HAP-1 (cell line): ENCODE measurements at places on chromosomes 12 and 14.
A peak's percentile ranks its signal among the peaks of the same experiment; 100 is the strongest.

- DNase-seq, result no peak
Measured at GRCh38 chr12:129190827-129191226, 337.5 kb downstream of the GLT1D1 start.

DNA sequence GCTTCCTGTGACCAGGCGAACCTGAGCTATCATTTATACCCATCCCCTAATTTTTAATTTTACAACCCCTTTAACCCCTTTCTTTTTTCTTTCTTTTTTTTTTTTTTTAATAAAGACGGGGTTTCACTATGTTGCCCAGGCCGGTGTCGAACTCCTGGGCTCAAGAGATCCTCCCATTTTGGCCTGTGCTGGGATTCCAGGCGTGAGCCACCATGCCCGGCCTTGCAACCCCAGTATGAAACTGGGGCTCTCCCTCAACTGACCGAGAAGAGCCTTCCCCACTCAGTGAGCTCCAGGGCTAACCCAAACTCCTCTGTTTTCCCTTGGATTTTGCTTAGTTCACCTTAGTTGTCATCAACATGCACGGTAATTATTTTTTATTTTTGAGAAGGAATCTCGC lies 992 bp downstream of the CPSF2 start:
- no peak for DNase-seq

- DNase-seq, result no peak
Measured at GRCh38 chr14:77825895-77826519, 26.1 kb downstream of the ADCK1 start.

DNA sequence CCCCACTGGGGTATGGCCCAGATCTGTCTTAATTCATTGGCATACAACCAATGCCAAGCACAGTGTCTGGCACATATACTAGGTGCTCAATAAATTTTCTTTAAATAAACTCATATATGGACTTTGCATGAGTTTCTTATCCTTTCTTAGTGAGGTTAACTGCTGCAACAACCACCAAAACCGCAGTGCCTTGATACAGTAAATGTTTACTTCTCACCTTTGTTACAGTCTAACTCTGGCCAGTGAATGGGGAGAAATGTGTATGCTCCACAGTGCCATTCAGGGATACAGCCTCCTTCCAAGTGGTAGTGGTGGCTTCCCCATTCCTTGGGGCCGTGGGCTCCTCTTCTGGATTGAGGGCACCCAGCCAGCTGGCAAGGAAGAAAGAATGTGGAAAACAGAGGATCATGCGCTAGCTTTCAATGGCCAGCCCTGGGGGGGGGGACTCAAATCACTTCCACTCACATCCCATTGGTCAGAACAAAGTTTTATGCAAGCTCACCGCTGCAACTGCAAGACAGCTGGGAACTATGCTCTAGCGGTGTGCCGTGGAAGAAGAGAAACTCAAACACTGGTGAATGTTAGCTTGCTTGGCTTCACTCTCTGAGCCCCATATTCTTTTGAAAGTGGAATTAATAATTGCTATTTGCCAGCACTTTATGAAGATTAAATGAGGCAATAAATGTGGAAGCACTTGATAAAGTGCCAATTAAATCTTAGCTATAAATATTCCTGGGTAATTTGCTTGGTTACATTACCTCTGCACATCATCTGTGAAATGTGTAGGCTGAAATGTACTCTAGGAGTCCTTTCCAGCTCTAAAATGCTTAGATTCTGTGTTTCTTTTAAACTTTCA lies 51.0 kb upstream of the SOCS2 start:
- DNase-seq, result no peak

DNA sequence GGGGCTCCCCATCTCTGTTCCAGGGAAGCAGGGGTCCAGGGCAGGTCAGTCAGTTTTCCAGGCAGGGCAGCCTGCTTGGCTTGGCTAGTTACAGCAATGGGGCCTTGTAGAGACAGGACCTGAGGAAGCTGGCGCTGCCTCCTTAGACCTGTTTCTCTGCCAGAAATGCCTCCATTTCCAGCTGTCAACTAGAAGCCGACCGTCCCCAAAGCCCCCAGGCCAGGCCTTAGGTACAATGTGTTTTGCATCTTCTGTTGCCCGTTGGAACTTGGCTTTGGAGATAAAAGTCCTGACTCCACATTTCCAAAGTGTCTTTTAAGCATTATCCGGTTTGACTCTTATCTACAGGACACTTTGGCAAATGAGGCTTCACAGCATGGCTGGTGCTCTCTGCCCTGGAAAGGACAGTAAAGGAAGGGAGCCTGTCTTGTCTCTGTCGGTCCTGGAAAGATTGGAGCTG lies 42.6 kb downstream of the KRT80 start:
- no peak for DNase-seq

GRCh38 chr12:71896205-71896882 lies 42.3 kb upstream of the TPH2 start:
- no peak for DNase-seq

- peak; percentile 50 for DNase-seq
Measured at GRCh38 chr12:94074980-94075629, 73.3 kb upstream of the PLXNC1 start.

GRCh38 chr12:11814374-11814773 lies 164.9 kb downstream of the ETV6 start:
- peak; percentile 17 for DNase-seq

DNA sequence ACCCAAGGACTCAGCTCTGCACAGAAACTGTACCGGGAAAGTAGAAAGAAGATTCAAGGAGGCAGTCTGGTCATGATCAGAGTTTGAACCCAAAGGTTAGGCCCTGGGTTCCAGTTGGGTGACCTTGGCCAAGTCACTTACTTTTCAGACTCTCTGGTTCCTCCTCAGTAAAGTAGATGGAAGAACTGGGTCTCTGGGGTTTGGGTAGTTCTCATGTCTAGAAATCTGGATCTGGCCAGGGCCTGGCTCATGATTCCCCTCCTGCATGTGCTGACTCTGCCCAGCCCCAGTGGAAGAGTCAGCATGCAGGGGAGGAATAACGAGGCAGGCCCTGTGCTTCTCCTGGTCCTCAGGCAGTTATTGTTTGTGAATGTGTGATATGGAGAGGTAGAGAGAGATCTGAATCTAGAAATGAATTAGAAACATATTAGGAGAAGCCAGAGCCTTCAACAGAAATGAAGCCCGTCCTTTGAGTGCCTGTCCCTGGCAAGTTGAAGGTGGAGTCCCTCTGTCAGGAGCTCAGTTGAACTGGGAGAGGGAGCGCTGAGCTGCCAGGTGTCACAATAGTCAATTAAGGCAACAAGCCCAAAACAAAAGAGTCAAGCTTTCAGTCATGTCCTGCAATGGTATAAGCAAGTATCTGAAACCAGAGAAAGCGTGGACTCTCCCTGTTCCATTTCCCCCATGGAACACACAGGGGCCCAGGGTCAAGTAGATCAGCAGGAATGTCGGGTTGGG lies 131.3 kb upstream of the HIF1A start:
- no peak for DNase-seq

GRCh38 chr14:89767861-89768268 lies 186.7 kb downstream of the EFCAB11 start:
- peak; percentile 34 for DNase-seq

- no peak for DNase-seq
Measured at GRCh38 chr14:75634848-75635247, 25.8 kb downstream of the ERG28 start.

GRCh38 chr12:51771008-51771407 lies 77.5 kb downstream of the FIGNL2 start:
- DNase-seq, result peak; percentile 51

DNA sequence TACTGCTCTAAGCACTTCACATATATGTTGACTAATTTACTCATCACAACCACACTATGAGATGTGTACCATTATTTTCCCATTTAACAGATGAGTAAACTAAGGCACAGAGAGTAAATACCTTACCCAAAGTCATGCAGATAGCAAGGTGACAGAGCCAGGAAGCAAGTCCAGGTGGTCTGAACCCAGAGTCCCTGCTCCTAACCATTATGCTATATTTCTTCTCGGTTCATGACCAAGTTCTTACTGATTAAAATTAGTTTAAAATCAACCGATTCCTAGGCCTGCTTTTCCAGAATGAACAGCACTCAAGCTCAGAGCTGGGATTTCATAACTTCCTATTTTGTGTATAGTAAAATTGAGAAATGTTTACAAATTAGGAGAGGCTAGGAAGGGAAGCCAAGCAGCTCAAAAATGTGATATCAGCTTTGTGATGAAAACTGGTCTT lies 85.5 kb upstream of the EGLN3 start:
- no peak for DNase-seq

DNA sequence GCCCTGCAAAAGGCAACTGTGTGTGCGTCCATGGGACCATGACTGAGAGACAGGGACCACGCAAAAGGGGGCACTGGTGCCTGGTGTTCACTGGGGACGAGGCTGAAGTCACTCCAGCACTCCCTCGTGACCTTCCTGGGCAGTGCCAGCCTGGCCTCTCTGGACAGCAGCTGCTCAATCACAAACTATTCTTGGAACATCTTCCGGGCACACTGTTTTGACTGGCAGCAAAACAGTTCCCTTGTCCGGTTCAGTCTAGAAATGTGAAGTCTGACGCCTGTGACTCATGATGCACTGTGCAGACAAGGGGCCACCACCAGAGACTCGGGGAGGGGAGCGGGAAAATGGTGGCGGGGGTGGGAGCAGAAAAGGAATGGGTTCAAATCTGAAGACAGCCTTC lies 20.8 kb downstream of the SNRNP35 start:
- DNase-seq, result no peak

DNA sequence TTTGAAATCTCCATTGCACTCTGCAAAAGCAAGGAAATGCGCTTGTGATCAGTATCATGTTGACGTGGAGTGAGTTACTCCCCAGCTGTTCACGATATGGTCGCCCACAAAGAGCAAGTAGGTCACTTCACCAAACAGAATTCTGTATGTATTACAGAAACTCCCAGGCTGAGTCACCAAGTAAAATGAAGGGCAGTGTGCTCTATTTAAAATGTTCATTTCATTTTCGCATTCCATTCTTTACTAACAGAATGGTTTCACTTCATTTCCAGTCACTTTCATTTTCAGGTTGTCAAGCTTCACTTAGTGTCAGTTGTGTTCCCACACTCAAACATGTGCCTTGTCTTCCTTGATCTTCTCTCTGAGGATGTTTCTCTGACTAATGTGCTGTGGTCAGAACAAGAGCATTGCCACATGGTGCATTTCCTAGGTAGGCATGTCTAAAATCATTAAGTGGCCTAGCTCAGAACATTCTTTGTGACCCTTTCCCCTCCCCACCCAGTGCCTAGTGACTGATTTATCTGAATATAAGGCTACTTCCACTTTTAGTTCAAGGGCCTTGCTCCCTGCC lies 391.2 kb downstream of the RAD51B start:
- no peak for DNase-seq

- DNase-seq, result no peak
Measured at GRCh38 chr14:103228076-103228806, 105.0 kb downstream of the TNFAIP2 start.

DNA sequence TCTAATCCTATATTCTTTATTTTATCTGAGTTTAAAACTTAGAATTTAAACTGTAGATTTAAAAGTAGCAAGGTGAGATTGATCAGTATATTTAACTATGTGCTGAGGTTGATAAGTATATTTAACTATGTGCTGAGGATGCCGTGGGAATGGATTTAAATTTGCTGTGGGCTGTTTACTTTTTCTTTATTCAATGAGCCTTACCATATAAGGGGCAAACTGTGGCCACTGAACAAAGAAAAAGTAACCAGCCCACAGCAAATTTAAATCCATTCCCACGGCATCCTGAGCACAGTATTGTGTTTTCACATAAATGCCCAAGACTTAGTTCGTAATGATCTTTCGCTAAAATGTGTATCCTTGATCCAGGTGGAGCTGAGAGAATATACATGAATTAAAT lies 43.1 kb downstream of the PROX2 start:
- no peak for DNase-seq

GRCh38 chr12:54286042-54287030 lies 5.8 kb downstream of the HNRNPA1 start:
- peak; percentile 48 for DNase-seq
